ENCODE measurements at places on chromosomes 7 and 10. TPM values are rescaled to one million over a fixed set of nuclear protein-coding genes. Genes with fewer than 3 reads are reported as not detected.
A peak's percentile ranks its signal among the peaks of the same experiment; 100 is the strongest.

NEUROG3 gene
- total RNA-seq: not detected

GDF2 gene
- total RNA-seq: not detected

PPP2R2D gene
- total RNA-seq: 28.4 TPM

UBTD1 gene
- total RNA-seq: 40.0 TPM

ATP5MK gene
- total RNA-seq: 479 TPM

ACSM6 gene
- total RNA-seq: not detected

STOX1 gene
- total RNA-seq: 0.73 TPM

GRCh38 chr10:96651998-96652431 is 65.2 kb upstream of the TM9SF3 start:
- no peak for DNase-seq
- H3K27me3 ChIP-seq: no peaks in the 10 kb centered on the region
- H3K36me3 ChIP-seq: no peaks in the 10 kb centered on the region
- no peaks in the 10 kb centered on the region for H3K4me1 ChIP-seq
- no peak overlapping the region for H3K4me3 ChIP-seq

DNA sequence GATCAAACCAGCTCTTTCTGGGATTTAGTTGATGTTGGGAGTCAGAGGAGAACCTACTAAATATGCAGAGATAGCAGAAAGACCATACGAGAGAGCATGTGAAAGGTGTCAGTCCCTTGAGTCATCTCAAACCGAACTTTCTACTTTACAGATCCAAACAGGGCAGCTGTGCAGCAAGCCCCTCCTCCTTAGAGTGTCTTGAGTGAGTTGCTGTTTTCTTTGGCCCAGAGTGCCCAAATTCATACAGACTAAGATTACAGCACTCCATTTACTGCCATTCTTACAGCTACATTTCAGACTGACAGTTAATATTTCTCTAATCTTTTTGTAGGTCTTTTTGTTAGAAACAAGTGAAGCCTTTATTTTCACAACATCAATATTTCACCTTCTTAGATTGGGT is 53.4 kb downstream of the NRCAM start:
- no peaks in the 10 kb centered on the region for H3K27me3 ChIP-seq
- DNase-seq: no peak
- H3K4me1 ChIP-seq: no peaks in the 10 kb centered on the region
- no peak overlapping the region for H3K27ac ChIP-seq
- H3K36me3 ChIP-seq: no peaks in the 10 kb centered on the region

DNA sequence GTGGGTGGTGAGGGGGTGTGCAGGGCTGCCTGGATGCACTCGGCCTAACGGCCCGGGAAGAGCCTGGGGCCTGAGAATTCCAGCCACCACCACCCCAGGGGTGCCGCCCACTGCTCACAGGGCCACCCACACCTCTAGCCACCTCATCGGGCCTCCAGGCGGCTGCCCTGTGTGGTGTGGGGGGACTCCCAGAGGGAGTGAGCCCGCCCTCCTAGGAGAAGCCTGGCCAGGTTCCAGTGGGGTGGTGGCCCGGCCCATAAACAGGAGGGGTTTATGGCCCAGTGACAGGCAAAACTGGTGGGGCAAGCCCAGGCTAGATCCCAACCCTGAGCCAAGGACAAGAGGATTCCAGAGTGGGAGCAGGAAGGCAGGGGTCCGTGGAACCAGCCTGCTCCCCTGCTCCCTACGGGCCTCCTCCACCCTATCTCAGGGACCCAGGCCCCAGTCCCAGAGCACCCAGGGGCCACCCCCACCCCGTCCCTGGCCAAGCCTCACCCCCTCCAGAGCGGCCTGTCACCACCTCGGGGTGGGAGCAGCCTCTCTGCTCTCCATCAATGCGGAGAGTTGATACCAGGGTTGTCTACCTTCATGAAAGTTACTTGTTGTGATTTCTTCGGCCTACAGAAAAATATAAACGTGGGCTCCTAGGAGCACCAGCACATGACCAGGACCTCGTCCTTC is 20.2 kb upstream of the PDGFA start:
- no peaks in the 10 kb centered on the region for H3K27me3 ChIP-seq
- no peaks in the 10 kb centered on the region for H3K4me1 ChIP-seq
- no peak overlapping the region for H3K4me3 ChIP-seq
- H3K36me3 ChIP-seq: no peaks in the 10 kb centered on the region
- no peak overlapping the region for H3K27ac ChIP-seq
- no peak for DNase-seq

GRCh38 chr7:4706384-4707216 is 24.5 kb downstream of the FOXK1 start:
- no peaks in the 10 kb centered on the region for H3K36me3 ChIP-seq
- H3K4me1 ChIP-seq: peaks cover 29% of the 10 kb centered on the region
- H3K27ac ChIP-seq: peak overlapping the region; percentile 33
- H3K4me3 ChIP-seq: peak overlapping the region; percentile 25
- no peaks in the 10 kb centered on the region for H3K27me3 ChIP-seq
- DNase-seq: no peak

DNA sequence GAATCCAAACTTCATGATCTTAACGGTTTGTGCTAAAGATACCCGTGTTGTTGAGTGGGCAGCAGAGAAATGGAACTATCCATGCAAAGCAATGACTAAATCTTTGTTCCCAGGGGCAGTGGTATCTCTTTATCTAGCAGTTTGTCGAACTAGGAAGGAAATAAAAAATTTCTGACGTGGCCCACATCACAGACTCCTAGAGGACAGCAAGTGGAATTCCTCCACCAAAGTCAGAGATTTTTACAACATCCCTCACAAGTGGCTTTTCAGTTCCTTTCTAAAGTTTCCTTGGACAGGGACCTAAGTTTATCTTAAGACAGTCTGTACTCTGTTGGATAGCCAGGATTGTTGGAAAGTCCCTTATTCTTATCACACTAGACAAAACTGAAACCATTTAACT is 136.0 kb downstream of the RAPGEF5 start:
- DNase-seq: no peak
- H3K27ac ChIP-seq: peak overlapping the region; percentile 71
- no peaks in the 10 kb centered on the region for H3K36me3 ChIP-seq
- H3K27me3 ChIP-seq: no peaks in the 10 kb centered on the region
- no peaks in the 10 kb centered on the region for H3K4me1 ChIP-seq
- H3K4me3 ChIP-seq: peak overlapping the region; percentile 28

GRCh38 chr10:14409856-14410458 is 79.2 kb upstream of the FRMD4A start:
- H3K27me3 ChIP-seq: no peaks in the 10 kb centered on the region
- H3K4me1 ChIP-seq: no peaks in the 10 kb centered on the region
- H3K36me3 ChIP-seq: no peaks in the 10 kb centered on the region
- DNase-seq: no peak

GRCh38 chr10:43892062-43892770 is 243.5 kb upstream of the ZNF32 start:
- no peak overlapping the region for H3K27ac ChIP-seq
- DNase-seq: no peak
- no peak overlapping the region for H3K4me3 ChIP-seq
- no peaks in the 10 kb centered on the region for H3K27me3 ChIP-seq
- H3K4me1 ChIP-seq: no peaks in the 10 kb centered on the region
- H3K36me3 ChIP-seq: no peaks in the 10 kb centered on the region

GRCh38 chr7:46186131-46186530 is 265.1 kb upstream of the IGFBP3 start:
- H3K36me3 ChIP-seq: no peaks in the 10 kb centered on the region
- no peak overlapping the region for H3K4me3 ChIP-seq
- no peaks in the 10 kb centered on the region for H3K4me1 ChIP-seq
- no peak for DNase-seq
- no peak overlapping the region for H3K27ac ChIP-seq

GRCh38 chr7:49670991-49671390 is 102.4 kb upstream of the VWC2 start:
- no peaks in the 10 kb centered on the region for H3K27me3 ChIP-seq
- H3K4me3 ChIP-seq: no peak overlapping the region
- no peaks in the 10 kb centered on the region for H3K36me3 ChIP-seq
- no peak overlapping the region for H3K27ac ChIP-seq
- H3K4me1 ChIP-seq: no peaks in the 10 kb centered on the region
- DNase-seq: no peak

GRCh38 chr10:80409121-80409520 is 770 bp downstream of the PRXL2A start:
- H3K27ac ChIP-seq: peak overlapping the region; percentile 84
- H3K4me1 ChIP-seq: peaks cover 25% of the 10 kb centered on the region
- DNase-seq: no peak

DNA sequence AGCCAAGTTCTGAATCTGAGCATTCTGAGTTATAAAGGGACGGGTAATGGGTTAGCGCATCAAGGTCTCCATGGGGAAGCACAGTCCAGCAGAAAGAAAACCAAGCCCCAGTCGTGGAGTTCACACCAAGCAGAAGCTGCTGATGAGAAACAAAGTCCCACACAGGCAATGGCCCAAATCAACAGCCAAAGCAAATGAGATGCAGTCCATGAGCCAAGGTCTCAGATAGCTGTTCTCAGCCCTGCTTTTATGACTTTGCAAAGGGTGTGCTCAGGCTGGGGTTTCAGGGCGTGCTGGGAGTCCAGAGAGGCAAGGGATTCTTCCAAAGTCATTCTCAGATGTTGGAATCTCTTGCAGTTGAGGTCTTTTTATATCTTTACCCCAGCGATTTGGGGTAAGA is 32.0 kb downstream of the THNSL1 start:
- H3K36me3 ChIP-seq: no peaks in the 10 kb centered on the region
- DNase-seq: no peak
- H3K4me3 ChIP-seq: no peak overlapping the region
- H3K4me1 ChIP-seq: peaks cover 3% of the 10 kb centered on the region

- H3K27me3 ChIP-seq: no peaks in the 10 kb centered on the region
- no peak overlapping the region for H3K27ac ChIP-seq
- H3K4me3 ChIP-seq: no peak overlapping the region
- DNase-seq: no peak
Observed at GRCh38 chr10:124529661-124530214, 68.1 kb downstream of the LHPP start.

DNA sequence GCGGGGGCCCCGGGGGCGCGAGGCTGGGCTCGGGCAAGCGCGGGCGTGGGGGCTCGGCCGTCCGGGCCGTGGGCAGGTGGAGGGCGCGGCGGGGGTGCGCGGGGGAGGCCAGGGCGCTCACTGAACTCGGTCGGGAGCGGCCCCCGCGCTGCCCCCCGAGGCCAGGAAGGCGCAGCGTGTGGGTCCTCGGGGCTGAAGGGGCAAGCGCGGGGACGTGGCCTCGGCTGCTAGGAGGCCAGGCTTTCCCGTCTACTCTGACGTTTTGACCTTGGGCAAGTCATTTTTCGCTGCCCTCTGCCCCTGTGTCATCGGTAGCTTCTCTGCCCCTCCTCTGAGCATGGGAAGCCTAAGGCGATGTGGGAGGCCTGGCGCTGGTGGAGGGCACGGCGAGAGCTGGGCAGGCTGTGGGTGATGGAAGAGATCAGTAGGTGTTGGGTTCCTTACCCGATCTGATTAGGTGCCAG is 441 bp downstream of the FBH1 start:
- peak; percentile 29 for DNase-seq
- peaks cover 46% of the 10 kb centered on the region for H3K4me1 ChIP-seq
- H3K27ac ChIP-seq: peak overlapping the region; percentile 90
- peak overlapping the region; percentile 70 for H3K4me3 ChIP-seq
- no peaks in the 10 kb centered on the region for H3K27me3 ChIP-seq

DNA sequence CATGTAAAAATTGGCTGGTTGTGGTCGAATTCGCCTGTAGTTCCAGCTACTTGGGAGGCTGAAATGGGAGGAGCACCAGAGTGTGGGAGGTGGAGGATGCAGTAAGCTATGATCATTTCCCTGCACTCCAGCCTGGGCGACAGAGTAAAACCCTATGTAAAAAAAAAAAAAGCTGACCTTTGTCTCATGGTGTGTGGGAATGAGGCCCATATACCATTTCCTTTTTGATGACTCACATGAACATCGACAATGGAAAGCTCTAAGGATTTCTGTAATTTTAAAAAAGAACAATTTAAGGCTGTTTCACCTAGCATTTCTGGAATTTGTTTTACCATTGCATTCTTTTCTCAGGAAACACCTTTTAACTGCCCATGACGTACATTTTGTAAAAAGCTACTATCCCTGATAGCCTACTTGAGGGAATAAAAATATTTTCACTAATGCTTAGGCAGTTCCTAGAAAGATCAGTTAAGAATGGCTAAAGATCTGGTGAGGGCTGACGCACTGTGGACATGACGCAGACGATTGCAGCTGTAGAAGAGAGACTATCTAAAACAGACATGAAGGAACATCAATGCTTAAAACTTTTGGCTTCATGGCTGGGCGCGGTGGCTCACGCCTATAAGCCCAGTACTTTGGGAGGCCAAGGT is 400.6 kb upstream of the IGFBP3 start:
- H3K4me1 ChIP-seq: no peaks in the 10 kb centered on the region
- no peak overlapping the region for H3K4me3 ChIP-seq
- no peaks in the 10 kb centered on the region for H3K36me3 ChIP-seq
- no peaks in the 10 kb centered on the region for H3K27me3 ChIP-seq

Data from gastrocnemius medialis (tissue), 4 donors.